ENCODE measurements at places on chromosomes 12 and 14.

GRCh38 chr12:124370851-124371250 is 76.0 kb downstream of the RFLNA start:
- DNase-seq = no peak

DNA sequence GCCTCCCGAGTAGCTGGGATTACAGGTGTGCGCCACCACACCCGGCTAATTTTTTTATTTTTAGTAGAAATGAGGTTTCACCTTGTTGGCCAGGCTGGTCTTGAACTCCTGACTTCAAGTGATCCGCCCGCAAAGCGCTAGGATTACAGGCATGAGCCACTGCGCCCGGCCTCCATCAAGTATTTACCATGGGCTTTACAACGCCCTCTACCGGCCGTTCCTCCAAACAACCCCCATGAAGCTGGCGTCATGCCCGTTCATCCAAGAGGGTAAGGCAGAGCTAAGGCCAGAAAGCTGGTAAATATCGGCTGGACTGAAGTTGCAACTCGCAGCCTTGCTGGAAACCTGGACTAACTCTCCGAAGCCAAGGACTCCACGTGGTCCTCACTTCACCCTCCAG is 41.6 kb downstream of the RNF34 start:
- no peak for DNase-seq

GRCh38 chr14:100895411-100895810 is 8.1 kb downstream of the RTL1 start:
- DNase-seq = no peak

DNA sequence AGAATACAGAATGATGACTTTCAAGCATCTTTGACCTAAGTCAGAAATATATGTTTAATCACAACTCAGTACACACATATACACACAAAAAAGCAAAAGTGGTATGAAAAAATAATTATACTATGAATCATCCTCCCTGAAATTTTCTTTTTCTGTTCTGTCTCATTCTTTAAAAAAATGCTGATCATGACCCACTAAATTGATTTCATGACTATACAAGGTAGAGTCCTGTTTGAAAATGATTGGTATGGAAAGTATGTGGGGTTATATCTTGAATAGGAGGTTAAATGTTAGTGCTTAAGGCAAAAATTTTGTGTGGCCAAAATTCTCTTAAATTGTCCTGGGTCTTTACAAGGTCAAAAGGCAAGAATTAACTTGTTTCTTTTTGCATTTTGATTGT is 80.4 kb downstream of the SUDS3 start:
- DNase-seq = no peak

- DNase-seq = no peak
Observed at GRCh38 chr12:39420043-39420442, 22.9 kb downstream of the KIF21A start.

DNA sequence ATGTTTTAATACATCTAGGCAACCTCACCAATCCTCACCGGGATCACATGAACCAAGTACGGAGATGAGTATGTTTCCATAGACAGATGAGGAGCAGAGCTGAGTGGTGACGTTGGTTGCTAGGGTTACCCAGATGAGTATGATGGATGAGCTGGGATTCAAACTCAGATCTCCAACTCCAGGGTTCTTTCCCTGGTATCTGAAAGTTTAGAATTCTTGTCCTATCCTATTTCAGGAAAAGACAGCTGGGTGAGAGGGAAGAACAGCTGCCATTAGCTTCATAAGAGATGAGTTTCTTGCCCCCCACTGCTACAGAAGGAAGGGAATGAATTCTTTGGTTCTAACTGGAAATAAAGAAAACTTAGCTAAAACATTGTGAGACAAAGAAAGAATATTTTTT is 728.9 kb upstream of the TBX3 start:
- DNase-seq = no peak

- DNase-seq = no peak
Observed at GRCh38 chr12:46661110-46661845, 164.5 kb downstream of the SLC38A4 start.

GRCh38 chr12:24948757-24949722 is at the start of gene BCAT1:
BCAT1 (minus strand) TSS chr12:24949101; CDS start chr12:24948932, 169 bp downstream.
- DNase-seq = no peak
